ENCODE measurements at places on chromosomes 3 and 15.

GRCh38 chr3:28841441-28841840, 439.4 kb upstream of the RBMS3 start:
- no peak for DNase-seq

GRCh38 chr3:133277813-133278212, 122.0 kb upstream of the BFSP2 start:
- peak; percentile 61 for DNase-seq

GRCh38 chr3:190132371-190132770, 11.7 kb upstream of the P3H2 start:
- no peak for DNase-seq

DNA sequence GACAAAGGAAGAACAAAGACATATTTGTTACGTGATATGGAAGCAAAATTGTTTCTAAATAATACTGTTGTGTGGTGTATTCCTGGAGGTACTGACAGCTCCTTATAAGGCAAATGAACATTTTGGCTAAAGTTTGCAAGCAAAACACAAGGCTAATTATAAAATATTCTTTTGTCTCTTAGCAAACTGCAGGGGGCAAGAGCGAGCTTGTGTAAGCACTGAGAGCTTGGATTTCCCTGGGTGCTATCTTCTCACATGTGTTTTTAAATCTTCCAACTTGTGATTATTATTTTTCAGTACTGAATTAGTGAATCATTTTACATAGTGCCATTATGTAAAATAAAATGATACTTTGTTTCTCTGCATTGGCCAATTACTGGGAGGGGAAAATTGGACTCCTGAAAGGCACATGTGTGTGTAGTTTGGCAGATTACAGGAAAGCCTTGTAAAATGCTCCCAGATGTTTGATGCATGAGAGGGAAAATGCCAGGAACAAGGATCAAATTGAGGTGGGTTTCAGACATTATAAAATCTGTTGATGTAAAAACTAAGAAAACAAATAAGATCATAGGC, 611.5 kb downstream of the AGBL1 start:
- DNase-seq, result no peak

- no peak for DNase-seq
These were observed 61.0 kb upstream of the CHRM5 start for GRCh38 chr15:33907326-33907725.

GRCh38 chr3:197680955-197681521, 55.7 kb downstream of the RUBCN start:
- no peak for DNase-seq

DNA sequence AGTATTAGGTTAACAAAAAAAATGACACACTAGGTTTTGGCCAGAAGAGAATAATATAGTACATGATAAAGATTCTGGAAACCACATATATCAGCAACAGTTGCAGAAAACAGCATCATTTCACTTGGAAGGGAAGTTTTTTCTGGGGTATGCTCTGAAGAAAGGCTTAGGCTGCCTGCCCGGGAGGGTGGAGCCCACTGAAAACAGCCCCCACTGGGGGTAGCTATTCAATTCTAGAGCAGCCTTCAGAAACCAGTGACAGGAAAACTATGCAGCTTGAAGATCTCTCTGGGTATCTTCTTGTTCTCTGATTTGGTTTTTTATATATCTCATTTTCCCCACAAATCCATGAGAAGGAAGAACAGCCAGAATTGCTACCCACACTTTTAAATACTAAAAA, 43.2 kb downstream of the ZMAT3 start:
- DNase-seq, result no peak

DNA sequence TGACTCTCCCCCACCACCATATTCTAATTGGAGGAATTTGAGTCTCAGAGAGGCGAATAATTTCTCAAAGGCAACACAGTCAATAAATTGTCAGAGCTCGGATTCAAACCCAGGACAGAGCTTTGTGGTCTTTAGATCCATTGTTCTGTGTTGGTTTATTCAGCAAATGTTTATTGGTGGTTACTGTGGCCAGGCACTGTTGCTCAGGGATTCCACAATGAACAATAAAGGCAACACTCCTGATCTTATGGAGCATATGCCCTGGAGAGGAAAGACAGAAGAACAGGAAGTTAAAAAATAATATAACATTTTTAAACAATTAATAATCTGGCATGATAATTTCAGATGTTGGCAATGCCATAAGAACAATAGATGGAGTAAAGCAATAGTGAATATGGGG, 291.7 kb upstream of the NR2E3 start:
- no peak for DNase-seq

DNA sequence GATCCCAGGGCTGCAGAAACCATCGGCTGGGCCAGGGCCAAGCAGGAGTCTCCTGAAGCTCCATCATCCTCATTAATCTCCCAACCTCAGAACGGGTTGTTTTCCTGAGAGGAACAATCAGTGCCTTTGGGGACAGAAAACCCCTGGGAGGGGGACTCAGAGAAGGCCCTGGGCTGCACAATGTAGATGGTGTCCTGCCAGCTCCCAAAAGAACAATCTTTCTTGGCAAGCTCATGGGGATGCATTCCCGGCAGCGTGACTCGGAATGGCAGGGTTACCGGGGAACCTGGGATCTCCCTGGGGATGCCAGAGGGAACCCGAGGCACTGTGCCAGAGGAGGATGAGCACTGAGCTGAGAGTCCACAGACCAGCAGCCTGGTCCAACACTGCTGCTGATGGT, 72.1 kb upstream of the ATP2B2 start:
- DNase-seq, result peak; percentile 20

DNA sequence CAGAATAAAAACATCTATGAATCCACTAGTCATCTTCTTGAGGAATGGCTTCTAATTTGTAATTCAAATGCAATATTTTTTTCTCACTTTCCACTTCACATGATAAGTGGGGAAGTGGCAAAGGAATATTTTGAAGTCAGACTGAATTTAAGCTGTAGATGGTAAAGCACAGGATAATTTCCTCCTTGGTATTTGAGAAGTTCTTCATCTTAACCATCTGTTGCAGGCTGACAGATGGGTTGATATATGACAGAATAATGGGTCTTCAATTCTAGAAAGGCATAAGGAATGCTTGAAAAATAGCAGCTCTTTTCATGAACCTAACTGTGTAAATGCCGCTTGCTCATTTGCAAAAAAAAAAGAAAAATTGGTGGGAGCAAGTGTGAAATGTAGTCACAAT, 66.5 kb upstream of the SNTN start:
- DNase-seq, result no peak

DNA sequence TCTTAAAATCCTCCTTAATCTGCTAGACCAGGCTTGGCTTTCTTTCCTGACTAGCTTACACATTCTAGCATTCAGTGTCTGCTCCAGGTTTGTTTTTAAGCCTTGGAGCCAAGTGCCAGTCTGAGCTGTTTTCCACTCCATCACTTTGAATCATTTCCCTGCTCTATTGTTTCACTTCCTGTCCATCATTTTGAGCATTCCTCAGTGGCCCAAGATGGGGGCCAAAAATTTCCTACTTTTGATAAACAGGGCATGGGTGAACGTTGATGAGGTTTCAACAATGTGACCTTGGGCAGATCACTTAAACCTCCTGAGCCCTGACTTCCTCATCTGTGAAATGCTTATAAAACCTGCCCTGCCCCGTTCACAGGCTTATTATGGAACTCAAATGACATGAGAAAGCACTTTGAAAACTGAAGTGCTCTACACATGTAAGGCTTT, 4.4 kb downstream of the CYP19A1 start:
- no peak for DNase-seq
